Adipocyte (in vitro differentiated cells): ENCODE measurements at places on chromosomes 12 and 14.

DNA sequence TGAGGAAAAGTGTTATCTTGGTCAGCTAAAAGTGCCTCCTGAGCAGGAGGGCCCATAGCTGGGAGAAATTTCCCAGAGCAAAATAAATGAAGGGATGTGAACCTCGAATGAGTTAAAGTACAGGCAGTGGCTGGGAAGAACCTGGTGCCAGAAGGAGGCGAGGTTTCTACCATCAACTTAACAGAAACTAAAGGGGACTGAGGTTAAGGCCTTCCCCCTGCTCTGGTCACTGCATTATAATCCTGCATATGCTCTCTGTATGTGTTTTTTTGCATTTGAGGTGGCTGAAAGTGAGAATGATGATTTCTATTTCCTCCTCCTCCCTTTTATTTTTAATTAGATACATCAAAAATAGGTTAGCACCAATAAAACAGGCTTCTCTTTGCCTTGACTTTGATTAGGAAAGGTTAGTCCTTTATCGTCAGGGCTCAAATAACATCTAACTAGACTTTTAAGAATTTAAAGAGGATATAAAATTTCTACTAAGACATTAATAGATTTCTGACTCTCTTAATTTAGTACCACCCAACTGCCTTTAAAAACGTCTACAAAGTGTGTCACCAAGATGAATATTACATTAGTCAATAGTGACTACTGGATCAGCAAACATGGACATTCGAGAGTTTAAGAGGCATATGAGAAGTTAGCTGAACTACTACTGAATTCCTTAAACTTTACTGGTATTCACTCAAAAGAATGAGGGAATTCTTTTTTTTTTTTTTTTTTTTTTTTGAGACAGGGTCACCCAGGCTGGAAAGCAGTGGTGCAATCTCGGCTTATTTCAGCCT, 49.2 kb downstream of the GALNT4 start:
- no peak for DNase-seq

DNA sequence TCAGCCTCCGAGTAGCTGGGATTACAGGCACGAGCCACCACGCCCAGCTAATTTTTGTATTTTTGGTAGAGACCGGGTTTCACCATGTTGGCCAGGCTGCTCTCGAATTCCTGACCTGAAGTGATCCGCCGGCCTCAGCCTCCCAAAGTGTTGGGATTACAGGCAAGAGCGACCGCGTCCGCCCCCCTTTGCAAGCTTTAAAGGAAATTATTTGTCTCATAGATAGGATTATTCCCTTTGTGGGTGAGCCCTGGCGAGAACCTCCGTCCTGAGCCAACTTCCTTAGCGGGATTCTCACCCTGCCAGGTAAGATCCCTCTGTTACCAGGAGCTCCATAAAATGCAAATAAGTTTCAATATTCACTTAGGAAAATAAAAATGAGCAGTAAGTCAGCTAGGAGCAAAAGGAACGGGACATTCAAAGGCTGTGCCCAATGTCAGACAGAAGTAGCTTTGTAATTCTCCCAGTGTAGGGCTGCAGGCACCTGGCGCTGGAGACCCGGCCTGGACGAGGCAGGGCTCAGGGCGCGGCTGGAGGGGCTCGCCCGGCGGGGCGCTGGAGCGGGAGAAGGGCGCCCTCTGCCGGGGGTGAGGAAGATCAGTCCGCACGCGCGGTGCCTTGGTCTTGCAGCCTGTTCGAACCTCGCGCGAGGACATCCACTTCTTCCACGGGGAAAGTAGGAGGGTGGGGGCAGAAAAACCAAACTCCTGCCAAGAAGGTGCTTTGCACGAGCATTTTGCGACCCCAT, 47.2 kb upstream of the PLXNC1 start:
- DNase-seq, result peak; percentile 92

- DNase-seq, result peak; percentile 23
Observed at GRCh38 chr12:48717252-48717695, 767 bp upstream of the CCNT1 start.

- no peak for DNase-seq
Observed at GRCh38 chr14:76434220-76434619, 58.3 kb downstream of the ESRRB start.

GRCh38 chr12:103672401-103673119, 85.5 kb downstream of the STAB2 start:
- peak; percentile 9 for DNase-seq

- no peak for DNase-seq
Observed at GRCh38 chr14:55103971-55104954, 24.8 kb upstream of the LGALS3 start.

DNA sequence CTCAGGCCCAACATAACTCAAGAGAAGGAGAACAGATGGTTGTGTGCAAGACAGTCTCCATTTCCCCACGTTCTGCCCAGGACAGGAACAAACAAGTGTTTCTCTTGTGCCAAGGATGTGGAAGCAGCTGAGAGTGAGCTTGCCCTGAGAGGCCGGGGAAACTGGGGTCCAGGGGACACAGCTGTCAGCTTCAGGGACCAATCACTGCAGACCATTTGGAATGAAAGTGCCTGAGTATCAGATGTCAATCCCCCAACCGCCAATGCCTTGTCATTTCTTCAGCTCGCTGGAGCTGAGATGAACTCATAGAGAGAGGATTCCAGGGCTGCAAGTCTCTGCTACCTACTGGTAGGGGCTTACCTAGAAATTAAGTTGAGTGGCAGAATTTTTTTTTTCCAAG, 71.9 kb upstream of the METAP2 start:
- DNase-seq, result no peak

DNA sequence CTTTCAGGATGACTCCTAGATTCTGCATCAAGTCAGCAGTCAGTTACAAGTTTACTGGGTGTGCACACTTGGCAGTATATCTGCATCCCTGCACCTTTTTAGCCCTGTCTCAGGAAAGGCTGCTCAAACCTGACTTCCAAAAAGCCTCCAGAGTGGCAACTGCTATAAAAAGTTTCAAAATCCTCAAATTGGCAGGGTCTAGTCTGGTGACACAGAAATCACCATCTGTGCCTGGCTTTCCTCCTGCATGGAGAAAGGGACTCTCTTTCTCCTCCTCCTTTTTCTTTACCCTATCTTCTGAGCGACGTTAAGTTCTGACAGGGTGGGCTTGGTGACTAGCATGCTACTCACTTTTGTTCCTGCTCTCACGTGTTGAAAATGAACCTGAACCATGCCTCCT, 679.5 kb downstream of the C12orf50 start:
- no peak for DNase-seq

- peak; percentile 53 for DNase-seq
Observed at GRCh38 chr14:89284333-89285058, 132.5 kb downstream of the FOXN3 start.

- no peak for DNase-seq
Observed at GRCh38 chr14:44634692-44635091, 127.6 kb upstream of the FSCB start.

DNA sequence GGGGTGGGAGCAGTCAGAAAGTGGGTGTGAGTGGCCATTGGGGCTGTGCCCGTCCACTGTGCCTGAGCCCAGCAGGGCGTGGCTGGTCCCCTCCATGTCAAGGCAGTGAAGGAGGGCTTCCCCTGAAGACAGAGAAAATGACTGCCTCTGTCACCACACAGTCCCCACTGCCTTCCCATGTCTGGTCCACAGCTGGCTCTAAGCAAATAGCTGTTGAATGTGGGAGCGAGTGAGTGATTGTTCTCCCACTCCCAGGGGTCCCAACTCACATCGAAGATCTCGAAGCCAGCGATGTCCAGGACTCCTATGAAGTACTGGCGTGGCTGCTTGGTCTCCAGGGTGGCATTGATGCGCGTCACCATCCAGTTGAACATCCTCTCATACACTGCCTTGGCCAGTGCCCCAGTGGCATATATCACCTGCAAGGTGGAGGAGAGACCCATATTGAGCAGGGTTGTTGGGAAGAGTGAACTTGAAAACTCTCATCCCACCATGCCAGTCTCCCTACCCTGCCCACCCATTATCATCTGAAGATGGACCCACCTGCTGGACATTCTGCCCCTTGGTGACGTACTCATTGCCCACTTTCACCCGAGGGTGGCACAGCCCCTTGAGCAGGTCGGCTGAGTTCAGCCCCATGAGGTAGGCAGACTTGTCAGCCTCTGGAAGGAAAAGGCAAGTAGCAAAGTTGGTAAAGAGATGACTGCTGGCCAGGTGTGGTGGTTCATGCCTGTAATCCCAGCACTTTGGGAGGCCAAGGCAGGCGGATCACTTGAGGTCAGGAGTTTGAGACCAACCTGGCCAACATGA, 6.6 kb downstream of the MYH7 start:
- DNase-seq, result no peak
